ENCODE measurements at places on chromosomes 1 and 21.

DNA sequence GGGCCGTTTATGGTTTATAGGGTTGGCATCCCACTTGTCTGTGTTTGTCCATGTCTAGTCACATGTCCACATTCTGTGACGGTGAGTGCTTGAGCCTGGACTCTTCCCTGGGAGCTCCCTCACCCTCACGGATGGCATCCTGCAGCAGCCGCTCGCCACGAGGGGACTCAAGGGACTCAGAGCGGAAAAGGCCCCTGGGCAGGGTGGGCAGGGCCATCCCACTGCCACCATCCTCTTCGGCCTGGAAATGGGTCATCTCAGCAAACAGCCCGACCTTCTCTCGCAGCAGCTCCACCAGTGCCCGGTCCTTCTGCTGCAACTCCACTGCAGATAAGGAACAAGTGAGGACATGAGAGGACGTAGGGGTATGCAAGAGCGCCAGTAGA is 11.1 kb downstream of the RXFP4 start:
- DNase-seq: no peak

DNA sequence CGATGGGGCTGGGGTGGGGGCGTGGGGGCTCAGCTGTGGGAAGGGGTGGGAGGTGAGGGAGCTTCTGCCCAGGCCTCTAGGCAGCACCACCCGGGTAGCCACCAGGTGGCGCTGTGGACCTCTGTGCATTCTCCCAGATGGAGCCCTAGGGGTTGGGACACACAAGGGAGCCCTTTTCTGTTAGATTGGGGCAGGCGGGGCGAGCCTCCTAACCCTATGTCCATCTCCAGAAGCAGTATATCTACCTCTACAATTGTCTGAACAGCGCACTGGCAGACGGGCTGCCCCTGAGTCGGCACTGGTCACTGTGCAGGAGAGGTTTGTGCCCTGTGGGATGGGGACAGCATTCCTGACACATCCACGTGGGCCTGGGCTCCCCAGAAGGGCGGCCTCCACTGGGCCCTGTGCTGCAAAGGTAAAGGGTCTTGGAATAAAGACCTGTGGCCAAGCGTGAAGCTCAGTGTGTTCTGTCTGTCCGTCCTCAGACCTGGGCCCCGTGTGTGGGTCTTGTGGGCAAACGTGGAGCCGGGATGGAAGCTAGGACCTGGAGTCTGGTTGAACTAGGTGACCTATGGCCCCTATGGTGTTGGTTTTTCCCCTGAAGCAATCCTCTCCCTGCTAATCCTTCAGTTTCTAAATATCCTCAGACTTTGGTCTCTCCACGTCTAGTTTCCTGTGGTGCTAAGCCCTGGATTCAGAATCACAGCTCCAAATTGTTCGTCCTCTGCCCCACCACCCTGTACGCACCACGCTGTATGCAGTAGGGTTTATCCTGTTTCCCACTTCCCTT is 4.4 kb upstream of the LGR6 start:
- DNase-seq: peak; percentile 81

DNA sequence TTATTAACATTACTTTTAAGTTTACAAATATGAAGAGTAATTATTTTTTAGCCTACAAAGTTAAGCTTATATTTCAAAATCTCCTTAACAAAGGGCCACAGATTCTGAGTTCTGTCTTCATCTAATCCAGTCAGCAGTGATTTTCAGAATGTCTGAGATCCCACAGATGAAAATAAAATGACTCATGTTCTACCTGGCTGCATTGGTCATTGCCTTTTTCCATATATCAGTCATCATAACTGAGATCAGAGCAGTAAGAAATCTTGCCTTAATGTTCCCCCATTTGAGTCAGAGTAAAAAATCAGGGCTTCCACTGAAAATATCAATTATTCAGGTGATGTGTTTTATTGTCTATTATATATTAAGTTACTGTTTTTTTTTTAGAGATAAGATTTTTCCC is 416.1 kb downstream of the MRPL39 start:
- no peak for DNase-seq

GRCh38 chr1:218377143-218377660 is 32.1 kb downstream of the TGFB2 start:
- DNase-seq: peak; percentile 29

- DNase-seq: no peak
These were observed 13.0 kb downstream of the SESN2 start for GRCh38 chr1:28272215-28272852.

GRCh38 chr21:40053007-40053406 is 185.8 kb downstream of the PCP4 start:
- no peak for DNase-seq

DNA sequence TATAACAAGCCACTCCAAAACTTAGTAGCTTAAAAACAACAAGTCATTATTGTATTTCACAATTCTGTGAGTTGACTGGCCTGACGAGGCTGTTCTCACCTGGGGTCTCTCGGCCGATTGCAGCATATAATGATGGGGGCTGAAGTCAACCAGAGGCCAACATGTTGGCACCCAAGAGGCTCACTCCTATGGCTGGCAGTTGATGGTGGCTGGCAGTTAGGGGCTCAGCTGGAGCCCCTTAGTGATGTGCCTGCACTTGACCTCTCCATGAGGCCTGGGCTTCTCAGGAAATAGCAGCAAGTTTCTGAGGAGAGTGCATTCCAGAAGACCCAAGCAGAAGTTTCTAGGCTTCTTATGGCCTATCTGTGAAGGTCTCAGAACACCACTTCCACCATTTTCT is 459.4 kb downstream of the NPHP4 start:
- DNase-seq: no peak

GRCh38 chr1:56920591-56921001 is 45.2 kb downstream of the C8B start:
- no peak for DNase-seq

GRCh38 chr1:5415606-5416005 is 576.6 kb downstream of the NPHP4 start:
- DNase-seq: no peak

DNA sequence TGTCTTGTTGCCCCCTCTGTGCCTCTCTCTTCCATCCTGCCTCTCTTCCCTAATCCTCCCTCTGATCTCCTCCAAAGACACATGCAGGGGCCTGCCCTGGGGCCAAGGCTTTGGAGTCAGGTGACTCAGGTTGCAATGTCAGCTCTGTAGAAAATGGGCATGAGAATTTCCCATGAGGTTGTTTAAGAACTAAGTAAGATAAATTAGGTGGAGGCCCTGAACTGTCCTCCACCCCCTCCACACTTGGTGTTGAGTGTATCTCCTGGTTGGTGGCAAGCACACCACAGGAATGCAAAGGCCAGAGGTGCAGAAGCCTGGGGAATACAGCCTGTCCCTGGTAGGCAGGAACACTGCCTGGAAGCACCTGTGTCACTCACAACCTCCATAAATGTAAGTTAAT is 63.9 kb upstream of the GRIK3 start:
- no peak for DNase-seq

DNA sequence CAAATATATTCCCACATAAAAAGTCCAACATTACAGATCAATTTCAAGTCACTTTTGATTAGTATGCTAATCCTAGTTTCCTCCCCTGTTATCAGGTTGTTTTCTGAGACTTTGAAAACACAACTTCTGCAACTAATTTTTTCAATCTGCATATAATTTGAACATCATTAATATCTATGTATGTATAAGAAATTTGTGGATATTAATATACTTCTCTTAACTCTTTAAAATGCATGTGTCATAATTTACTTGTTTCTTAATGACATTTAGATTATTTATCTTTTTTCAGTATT is 48.6 kb downstream of the EXO1 start:
- DNase-seq: no peak

DNA sequence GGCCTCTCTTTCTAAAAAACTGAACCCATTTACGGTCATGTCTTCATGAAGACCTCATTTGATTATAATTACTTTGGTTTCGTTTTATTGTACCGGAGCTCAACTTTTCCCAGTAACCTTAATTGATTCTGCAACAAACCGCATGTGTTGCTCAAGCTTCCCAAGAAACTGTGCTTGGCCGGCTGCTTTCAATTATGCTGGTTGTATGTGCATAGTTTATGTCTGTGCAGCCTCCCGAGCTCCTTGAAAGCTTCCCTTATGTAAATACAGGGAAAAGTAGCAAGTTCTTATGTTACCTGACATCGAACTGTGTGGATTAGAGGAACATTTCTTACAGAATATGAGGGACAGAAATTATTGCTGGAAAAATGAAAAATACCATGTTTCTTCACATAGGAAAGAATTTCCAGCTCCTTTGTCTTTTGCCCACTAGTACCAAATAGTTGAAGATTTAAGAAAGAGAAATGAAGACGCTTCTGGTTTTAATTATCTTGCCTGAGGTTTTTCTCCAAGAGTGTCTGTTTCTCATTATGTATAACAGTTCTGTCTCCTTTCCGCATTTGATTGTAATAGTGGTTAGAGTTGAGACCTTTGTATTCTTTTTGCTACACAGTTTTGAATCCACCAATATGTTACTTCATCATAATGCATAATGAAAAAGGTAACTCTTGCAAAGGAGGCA is 2.1 kb downstream of the VCAM1 start:
- DNase-seq: no peak

DNA sequence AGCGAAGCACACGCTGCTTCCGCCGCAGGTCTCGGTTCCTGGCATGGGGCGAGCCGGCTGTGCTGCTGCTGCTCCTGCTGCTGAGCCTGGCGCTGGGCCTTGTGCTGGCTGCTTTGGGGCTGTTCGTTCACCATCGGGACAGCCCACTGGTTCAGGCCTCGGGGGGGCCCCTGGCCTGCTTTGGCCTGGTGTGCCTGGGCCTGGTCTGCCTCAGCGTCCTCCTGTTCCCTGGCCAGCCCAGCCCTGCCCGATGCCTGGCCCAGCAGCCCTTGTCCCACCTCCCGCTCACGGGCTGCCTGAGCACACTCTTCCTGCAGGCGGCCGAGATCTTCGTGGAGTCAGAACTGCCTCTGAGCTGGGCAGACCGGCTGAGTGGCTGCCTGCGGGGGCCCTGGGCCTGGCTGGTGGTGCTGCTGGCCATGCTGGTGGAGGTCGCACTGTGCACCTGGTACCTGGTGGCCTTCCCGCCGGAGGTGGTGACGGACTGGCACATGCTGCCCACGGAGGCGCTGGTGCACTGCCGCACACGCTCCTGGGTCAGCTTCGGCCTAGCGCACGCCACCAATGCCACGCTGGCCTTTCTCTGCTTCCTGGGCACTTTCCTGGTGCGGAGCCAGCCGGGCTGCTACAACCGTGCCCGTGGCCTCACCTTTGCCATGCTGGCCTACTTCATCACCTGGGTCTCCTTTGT is 2.6 kb downstream of the TAS1R3 start:
- no peak for DNase-seq

DNA sequence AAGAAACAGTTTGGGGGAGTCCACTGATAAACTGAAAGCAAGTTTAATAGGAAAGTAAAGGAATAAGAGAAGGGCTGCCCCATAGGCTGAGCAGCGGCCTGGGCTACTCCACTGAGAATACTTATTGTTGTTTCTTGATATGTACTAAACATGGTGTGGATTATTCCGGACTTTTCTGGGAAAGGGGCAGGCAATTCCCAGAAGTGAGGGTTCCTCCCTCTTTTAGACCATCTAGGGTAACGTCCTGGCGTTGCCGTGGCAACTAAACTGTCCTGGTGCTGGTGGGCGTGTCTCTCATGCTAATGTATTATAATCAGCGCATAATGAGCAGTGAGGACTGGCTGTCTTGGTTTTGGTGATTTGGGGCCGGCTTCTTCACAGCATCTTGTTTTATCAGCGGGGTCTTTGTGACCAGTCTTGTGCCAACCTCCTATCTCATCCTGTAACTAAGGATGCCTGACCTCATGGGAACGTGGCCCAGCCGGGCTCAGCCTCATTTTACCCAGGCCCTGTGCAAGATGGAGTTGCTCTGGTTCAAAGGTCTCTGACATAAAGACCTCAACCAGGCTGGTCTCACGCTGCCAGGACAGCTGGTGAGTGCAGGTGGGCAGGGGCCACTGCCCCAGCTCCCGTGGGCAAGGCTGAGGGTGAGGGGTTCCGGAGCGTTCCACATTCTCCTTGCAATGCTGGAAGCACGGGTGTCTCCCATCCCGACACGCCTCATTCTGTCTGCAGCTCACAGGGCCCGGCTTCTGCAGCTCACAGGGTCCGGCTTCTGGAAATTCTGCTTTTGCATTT is 19.6 kb upstream of the C1orf159 start:
- no peak for DNase-seq

DNA sequence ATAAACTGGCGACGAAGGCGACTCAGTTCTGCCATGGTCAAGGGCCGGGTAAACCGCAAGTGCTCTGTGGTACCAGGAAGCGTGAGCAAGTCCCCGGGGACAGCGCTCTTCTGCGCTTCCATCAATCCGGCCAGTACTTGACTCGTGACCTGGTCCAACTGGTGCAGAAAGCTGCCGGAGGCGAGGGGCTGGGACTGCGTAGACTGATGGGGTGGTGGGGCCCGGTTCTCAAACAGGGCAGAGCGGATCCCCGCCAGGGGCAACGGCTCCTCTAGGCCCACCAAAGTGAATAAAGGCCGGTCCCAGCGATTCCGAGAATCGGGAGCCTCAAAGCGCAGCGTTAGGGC is 852 bp downstream of the KTI12 start:
- DNase-seq: no peak

- no peak for DNase-seq
These were observed 33.1 kb upstream of the MEF2D start for GRCh38 chr1:156533568-156534220.

DNA sequence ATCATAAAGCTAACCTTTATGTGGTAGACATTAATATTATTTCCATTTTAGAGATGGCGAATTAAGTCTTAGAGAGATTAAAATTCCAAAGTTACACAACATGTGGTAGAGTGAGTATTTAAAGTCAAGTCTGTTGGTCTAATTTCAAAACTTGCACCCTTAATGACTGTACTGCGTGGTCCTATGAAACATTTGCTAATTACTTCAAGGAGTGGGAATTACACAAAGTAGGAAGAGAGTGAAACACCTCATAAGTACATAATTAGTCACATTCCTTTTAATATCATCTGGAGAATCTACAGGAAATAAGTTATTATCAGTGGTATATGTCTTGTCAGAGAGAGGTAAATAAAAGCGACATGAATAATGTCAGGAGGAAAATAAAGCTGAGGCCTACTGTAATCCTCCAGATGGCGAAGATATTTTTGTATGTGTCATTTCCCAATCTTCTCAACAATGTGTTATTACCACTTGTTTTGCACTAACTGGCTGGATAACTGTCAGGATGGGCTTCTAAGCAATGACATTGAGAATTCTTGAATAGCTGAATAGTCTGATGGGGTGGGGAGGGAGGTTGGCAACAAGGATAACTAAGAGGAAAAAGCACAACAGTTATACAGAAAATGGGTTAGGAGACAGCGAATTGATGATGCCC is 95.5 kb downstream of the TNFSF18 start:
- no peak for DNase-seq

DNA sequence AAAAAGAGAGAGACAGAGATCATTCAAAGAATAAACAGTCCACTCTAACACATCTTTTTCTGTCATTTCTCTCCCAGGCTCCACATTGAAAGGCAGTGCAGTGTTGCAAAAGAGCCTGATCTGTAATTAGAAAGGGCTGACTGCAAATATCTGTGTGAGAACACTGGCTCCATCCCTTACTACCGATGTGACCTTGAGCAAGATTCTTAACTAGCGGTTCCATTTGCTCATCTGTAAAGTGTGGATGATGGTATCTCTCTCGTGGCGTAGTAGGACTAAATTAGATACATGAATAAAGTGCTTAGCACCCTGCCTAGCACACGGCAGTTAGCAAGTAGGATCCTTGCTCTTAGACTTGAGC is 26.9 kb upstream of the SLC44A3 start:
- DNase-seq: no peak

GRCh38 chr1:247198781-247199180 is 27.0 kb upstream of the ZNF124 start:
- DNase-seq: no peak
